ENCODE measurements at places on chromosomes 2 and 18.

- DNase-seq: no peak
Observed at GRCh38 chr2:128797937-128798336, 479.3 kb upstream of the HS6ST1 start.

DNA sequence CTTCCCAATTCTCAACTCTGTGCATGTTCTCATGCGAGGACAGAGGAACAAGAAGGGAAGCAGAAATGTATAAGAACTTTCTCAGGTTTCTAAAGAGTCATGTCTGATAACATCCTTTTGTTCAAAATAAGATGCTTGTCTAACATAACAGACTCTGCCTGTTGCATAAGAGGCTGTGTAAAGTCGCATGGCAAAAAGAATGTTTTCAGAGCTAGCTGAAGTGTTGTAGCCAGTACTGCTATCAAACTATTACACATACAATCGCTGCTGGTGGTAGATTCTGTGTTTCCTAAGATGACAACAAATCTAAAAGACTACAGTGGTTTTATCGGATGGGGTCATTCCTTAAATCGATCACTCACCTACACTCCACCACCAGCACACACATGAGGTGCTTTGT, 487.5 kb downstream of the IRS1 start:
- DNase-seq: no peak

GRCh38 chr18:13260197-13260934, 41.8 kb downstream of the LDLRAD4 start:
- no peak for DNase-seq

GRCh38 chr2:232539298-232540231, at the start of gene CHRNG:
Gene CHRNG (plus strand): TSS chr2:232539692. CDS start chr2:232539748, 56 bp downstream.
- DNase-seq: no peak

GRCh38 chr18:69097349-69097748, 299.5 kb downstream of the CCDC102B start:
- no peak for DNase-seq

DNA sequence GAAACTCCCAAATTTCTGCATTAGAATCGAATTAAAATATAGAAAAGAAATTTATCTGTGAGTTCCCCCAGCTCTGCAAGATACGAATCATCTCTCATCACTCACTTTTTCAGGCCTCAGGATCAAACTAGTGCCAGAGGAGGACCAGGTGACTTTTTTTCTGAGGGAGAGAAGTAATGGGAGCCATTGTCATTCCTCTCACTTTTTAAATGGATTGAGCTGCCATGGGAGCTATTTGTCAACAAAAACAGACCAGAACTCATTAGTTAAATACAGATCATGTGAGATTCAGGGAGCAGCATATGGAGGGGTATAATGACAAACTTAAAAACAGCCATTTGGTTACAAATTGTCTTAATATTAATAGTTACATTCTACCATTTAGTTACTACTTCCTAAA, 594.4 kb downstream of the DPP10 start:
- DNase-seq: no peak

DNA sequence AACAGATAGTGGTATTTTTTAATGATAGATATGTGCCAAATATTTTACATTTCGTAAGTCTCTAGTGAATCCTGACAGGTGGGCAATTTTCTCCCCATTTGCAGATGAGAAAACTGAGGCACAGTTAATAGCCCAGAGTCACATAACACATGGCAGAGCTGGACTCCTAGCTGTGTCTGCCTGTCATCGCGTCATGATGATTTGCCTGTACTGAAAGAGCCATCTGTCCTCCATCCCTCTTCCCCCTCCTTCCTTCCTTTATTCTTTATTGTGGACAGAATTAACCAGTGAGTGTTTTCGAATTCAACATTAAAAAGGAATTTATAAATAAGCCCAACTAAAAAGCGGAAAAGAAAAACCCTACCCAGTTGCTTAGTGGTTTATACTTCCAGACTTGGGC, 3.2 kb downstream of the DNAJB2 start:
- no peak for DNase-seq

DNA sequence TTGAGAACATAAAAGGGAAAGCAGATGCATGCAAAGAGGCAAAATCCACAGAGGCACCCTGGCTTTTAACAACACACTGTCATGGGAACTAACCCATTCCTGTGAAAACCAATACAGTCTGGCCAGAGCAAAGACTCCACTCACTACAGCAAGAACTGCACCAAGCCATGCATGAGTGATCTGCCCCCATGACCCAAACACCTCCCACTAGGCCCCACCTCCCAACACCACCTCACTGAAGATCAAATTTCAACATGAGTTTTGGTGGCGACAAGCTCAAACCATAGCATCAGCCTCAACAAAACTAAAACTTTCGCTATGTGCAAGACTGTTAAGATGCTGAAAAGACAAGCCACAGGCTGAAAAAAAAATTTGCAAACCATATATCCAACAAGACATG, 162.8 kb downstream of the SMAD2 start:
- no peak for DNase-seq

DNA sequence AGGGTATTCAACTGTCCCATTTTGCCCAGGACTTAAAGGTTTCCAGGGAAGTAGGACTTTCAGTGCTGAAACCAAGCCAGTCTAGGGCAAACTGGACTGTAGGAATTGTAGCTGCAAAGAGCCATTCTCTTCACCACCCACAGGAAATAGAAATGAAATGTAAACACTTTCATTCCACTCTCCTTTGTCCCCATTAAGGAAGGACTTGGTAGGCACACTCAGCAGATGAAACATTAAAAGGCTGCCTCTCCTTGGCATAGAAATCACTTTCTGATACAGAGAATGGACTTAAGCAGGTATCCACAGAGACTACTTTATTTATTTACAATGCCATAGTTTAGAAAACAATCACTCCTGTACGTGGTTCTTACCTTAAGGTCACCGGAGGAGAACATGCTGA, 102.9 kb upstream of the CCDC195 start:
- DNase-seq: no peak

GRCh38 chr18:47531717-47532116, 280.3 kb upstream of the SKOR2 start:
- no peak for DNase-seq

DNA sequence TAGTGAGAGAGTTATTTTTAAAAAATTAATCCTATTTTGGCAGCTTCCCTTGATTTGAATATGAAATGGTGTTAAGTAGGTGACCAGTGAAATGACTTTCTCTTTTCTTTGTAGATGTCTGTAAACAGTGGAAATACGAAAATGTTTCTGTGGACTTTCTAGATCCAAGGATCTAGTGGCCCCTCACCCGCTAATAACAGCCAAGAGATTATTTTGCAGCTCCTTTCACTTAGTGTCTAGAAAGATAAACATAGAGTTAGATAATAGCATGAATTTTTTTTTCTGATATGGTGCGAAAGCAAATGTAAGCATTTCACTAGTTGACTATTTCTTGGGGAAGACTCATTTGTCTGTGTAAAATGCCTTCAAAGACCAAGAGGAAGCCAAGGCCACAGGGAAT, 57.7 kb downstream of the ARHGAP15 start:
- no peak for DNase-seq

DNA sequence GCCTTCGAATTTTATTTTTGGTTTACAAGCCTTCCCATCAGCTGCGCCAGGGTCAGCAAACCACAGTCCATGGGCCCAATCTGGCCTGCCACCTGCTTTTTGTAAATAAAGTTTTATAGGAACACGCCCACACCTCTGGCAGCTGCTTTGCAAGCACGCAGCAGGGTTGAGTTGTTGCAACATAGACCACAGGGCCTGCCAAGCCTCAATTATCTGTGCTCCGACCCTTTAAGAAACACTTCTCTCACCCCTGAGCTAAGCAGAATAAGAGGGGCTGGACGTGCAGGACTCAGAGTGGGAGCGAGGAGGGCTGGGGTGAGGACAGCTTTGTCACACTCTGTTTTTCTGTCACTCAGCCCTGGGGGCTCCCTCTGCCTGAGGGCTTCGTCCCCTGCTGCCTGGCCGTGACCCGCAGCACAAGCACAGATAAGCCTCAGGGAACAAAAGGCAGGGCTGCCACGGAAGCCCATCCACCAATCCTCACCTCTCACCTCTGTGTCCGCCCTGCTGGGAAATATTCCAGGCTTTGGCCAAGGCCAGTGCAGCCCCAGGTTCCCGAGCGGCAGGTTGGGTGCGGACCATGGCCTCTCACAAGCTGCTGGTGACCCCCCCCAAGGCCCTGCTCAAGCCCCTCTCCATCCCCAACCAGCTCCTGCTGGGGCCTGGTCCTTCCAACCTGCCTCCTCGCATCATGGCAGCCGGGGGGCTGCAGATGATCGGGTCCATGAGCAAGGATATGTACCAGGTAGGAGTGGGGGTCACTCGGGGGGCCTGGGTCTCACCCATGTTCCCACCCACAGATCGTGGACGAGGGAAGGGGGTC, at the start of gene AGXT:
AGXT (plus strand) TSS at position 539 of the 823 bp plus-strand sequence; CDS start at position 581, 42 bp downstream.
- no peak for DNase-seq

DNA sequence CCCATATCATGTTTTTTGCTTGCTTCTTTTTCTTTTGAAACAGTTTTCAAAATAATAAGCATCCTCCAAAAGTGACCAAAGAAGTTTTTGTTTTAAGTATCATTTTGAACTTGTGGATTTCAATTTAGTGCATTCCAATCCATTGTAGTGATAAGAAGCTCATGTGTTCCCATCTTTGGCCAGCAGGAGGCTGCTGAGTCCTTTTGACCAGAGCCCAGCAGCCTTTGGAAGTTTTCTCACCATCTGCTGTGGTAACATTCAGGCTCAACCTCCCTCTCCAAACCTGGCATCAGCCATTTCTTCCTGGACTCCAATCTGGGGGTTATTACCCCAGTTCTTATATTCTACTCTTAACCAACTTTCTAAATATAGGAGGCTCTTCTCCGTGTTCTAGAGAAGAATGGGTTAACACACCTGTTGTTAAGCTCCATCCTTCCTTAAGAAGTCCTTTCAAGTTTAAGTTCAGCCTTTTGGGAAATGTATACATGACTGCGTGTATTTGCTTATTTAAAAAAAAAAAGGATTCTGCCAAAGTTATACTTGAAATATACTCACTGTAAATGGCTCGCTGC, 39.0 kb upstream of the MAL start:
- DNase-seq: peak; percentile 67
